ENCODE measurements at places on chromosomes 2 and 18. TPM values are rescaled to one million over a fixed set of nuclear protein-coding genes. Genes with fewer than 3 reads are reported as not detected.

DNA sequence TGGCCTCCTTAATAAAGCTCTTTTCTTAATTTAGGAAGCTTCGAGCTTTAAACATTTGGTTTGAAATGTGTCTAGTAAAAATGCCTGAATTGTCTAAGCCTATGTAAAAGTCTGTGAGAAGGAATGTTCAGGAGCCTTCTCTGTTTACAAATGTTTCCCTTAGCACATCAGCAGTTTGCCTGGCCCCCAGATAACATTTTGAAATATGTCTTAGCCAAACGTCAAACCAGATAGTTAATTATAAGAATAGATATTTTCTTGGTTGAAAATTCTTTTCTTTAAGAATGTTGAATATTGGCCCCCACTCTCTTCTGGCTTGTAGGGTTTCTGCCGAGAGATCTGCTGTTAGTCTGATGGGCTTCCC is 498.6 kb downstream of the CCDC85A start:
- H3K27me3 ChIP-seq, result no peaks in the 10 kb centered on the region
- H3K4me3 ChIP-seq, result no peak overlapping the region
- H3K27ac ChIP-seq, result no peak overlapping the region
- H3K4me1 ChIP-seq, result no peaks in the 10 kb centered on the region
- H3K36me3 ChIP-seq, result no peaks in the 10 kb centered on the region

The GKN1 gene
- not detected for total RNA-seq

The IL1F10 gene
- not detected for total RNA-seq

The C2orf15 gene
- total RNA-seq, result 3.6 TPM

GRCh38 chr2:174121175-174121574 is 127.2 kb downstream of the OLA1 start:
- H3K36me3 ChIP-seq, result no peaks in the 10 kb centered on the region
- H3K4me1 ChIP-seq, result no peaks in the 10 kb centered on the region
- H3K27ac ChIP-seq, result no peak overlapping the region
- no peaks in the 10 kb centered on the region for H3K27me3 ChIP-seq

The ZNG1B gene
- total RNA-seq, result 37.1 TPM

- H3K27me3 ChIP-seq, result no peaks in the 10 kb centered on the region
- H3K36me3 ChIP-seq, result no peaks in the 10 kb centered on the region
- H3K4me3 ChIP-seq, result no peak overlapping the region
- H3K27ac ChIP-seq, result peak overlapping the region; percentile 78
These were observed 56.1 kb downstream of the ASAP2 start for GRCh38 chr2:9262671-9263171.

DNA sequence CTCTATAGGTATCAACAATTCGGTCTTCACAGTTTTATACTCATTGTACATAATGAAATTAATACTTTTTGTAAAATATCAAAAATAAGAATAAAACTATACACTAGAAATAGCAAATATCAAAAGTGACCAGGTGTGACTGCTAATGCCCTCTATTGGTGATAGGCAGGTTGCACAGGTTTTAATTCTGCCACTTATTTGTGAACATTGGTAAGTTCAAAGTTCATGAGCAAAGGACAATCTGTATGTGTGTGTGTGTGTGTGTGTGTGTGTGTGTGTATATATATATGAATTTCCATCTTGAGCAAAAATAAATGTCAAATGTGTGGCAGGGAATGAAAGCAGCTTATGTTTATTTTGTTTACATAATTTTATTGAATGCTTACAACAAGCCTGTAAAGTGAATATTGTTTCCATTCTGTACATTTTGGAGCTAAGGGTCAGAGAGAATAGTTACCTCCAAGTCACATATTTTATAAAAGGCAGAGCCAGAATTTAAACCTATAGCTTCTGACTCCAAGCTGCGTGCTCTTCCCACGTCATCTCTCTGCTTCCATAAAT is 537.4 kb downstream of the CPS1 start:
- no peaks in the 10 kb centered on the region for H3K27me3 ChIP-seq
- H3K27ac ChIP-seq, result no peak overlapping the region
- DNase-seq, result no peak
- H3K4me3 ChIP-seq, result no peak overlapping the region

The SP140 gene
- 5.5 TPM for total RNA-seq

The IGFBP5 gene
- total RNA-seq, result 139 TPM

The ATP8B1 gene
- 26.6 TPM for total RNA-seq

- H3K36me3 ChIP-seq, result no peaks in the 10 kb centered on the region
- no peaks in the 10 kb centered on the region for H3K27me3 ChIP-seq
- H3K27ac ChIP-seq, result no peak overlapping the region
- H3K4me1 ChIP-seq, result no peaks in the 10 kb centered on the region
- DNase-seq, result no peak
- H3K4me3 ChIP-seq, result no peak overlapping the region
These were observed 32.6 kb downstream of the VIT start for GRCh38 chr2:36729067-36729466.

DNA sequence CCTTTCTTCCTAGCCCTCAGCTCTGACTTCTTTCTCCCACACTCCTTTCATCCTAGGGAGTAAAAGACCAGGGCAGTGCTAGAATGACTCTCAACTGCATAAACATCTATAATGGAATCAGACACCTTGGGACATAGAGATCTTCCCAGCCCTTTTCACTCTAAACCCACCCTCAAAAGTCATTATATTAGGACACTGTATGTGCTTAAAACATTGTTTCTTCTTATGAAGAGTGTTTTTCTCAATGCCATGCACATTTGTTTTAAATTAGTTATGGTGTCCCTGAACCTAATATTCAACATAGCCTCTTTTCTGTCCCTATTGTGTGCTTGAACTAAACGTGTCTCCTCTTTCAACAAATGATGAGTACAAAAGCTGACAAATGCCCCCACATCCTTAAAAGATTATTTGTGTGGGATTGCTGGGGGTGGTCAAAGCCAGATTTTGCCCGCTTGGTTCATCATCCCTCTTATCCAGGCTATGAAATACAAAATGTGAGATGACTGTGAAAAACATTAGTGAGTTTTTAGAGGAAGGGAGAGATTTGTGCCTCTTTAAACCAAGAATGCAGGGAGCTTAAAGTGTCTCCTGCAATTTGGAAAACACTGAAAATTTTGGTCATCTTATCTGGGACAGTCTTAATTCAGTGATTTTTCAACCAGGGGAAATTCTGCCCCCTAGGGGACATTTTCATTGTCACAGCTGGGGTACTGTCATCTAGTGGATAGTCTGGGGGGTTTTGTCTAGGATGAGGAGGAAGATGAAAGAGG is 29.0 kb downstream of the SERPINB5 start:
- no peak overlapping the region for H3K4me3 ChIP-seq
- no peak for DNase-seq
- no peaks in the 10 kb centered on the region for H3K36me3 ChIP-seq
- no peaks in the 10 kb centered on the region for H3K27me3 ChIP-seq
- no peaks in the 10 kb centered on the region for H3K4me1 ChIP-seq

- no peaks in the 10 kb centered on the region for H3K27me3 ChIP-seq
- no peaks in the 10 kb centered on the region for H3K36me3 ChIP-seq
- no peak overlapping the region for H3K4me3 ChIP-seq
- H3K27ac ChIP-seq, result no peak overlapping the region
These were observed 140.9 kb upstream of the GPC1 start for GRCh38 chr2:240294514-240294913.

The POTEI gene
- 4.0 TPM for total RNA-seq

DNA sequence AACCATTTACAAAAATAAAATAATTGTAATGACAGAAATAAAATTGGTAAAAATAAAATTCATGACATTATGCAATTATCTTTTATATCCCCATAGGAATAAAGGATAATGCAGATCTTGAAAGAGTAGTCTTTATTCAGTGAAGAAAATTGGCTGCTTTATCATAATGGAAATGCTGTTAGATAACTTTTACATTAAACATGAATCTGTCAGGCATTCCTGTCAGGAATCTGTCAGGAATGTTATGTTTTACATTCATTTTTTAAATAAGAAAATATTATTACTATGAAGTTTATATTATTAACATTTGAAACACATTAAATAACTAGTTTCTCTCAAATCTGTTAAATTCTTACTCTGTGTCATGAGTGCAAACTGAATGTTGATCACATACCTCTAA is 1024.7 kb upstream of the TMEFF2 start:
- no peaks in the 10 kb centered on the region for H3K4me1 ChIP-seq
- no peaks in the 10 kb centered on the region for H3K36me3 ChIP-seq
- no peak overlapping the region for H3K4me3 ChIP-seq
- DNase-seq, result no peak
- H3K27me3 ChIP-seq, result no peaks in the 10 kb centered on the region

The MDH1B gene
- 10.9 TPM for total RNA-seq

The DLX1 gene
- total RNA-seq, result not detected

The CDH7 gene
- total RNA-seq, result 0.40 TPM

DNA sequence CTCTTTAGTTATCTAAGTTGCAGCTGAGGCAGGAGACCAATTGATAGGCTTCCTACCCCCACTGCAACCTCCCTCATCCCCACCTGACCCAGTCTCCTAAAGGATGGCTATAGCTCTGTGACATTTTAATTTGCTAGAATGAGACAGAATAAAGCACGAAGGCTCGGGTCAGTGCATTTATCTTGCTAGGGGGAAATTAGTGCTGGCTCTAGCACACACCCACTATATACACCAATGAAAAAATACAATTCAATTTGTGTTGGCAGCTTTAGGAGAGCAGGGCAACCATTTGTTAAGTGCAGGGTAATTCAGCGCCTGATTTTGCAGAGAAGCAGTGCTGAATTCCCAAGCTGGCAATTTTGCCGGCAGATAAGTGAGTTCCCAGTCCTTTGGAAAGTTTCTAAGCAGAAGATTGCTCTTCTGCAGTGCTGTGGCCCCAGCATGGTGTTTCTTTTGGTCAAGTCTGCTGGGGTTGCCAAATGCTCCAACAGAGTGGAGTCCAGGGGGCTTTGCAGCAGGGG is 346.0 kb downstream of the ALK start:
- no peaks in the 10 kb centered on the region for H3K27me3 ChIP-seq
- H3K4me1 ChIP-seq, result no peaks in the 10 kb centered on the region
- H3K27ac ChIP-seq, result no peak overlapping the region
- H3K36me3 ChIP-seq, result no peaks in the 10 kb centered on the region

GRCh38 chr2:64622443-64623241 is 31.1 kb downstream of the SERTAD2 start:
- H3K27ac ChIP-seq, result no peak overlapping the region
- no peaks in the 10 kb centered on the region for H3K27me3 ChIP-seq
- peaks cover 10% of the 10 kb centered on the region for H3K4me1 ChIP-seq
- no peak overlapping the region for H3K4me3 ChIP-seq

DNA sequence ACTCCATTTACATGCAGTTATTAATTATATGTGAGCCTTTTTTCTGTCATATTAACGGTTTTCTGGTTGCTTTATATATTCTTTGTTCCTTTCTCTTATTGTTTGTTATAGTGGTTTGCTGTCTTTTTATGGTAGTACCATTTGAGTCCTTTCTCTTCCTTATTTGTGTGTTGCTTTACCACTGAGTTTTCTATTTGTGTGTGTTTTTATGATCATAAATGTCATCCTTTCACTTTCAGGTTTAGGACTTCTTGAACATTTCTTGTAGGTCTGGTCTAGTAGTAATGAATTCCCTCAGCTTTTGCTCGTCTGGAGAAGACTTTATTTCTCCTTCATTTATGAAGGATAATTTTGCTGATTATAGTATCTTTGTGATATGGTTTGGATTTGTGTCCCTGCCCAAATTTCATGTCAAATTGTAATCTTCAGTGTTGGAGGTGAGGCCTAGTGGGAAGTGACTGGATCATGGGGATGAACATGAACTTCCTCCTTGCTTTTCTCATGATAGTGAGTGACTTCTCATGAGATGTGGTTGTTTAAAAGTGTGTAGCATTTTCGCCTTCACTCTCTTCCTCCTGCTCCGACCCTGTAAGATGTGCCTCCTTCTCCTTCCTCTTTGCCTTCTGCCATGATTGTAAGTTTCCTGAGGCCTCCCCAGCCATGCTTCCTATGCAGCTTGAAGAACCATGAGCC is 11.5 kb downstream of the GCC2 start:
- peaks cover 54% of the 10 kb centered on the region for H3K36me3 ChIP-seq
- H3K4me3 ChIP-seq, result no peak overlapping the region
- no peak for DNase-seq

DNA sequence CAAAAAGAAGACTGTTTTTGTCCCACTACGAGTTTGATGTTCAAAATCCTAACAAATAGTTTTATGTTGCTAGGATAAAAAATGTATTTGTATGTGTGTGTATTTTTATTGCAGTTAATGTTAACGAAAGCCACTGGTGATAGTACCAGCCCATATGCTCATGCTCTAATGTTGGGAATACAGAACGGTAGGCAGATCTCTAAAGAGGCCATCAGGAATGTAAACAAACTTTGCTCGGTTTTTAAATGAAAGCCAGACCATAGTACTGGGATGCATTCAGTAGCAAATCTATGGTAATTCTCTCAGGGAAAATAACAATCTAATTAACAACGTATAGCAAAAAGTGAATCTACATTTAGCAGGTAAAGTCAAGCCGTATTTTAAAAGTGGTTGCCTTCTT is 208.1 kb downstream of the NEDD4L start:
- H3K4me3 ChIP-seq, result no peak overlapping the region
- peaks cover 24% of the 10 kb centered on the region for H3K4me1 ChIP-seq
- H3K27me3 ChIP-seq, result no peaks in the 10 kb centered on the region
- DNase-seq, result no peak
- no peaks in the 10 kb centered on the region for H3K36me3 ChIP-seq

DNA sequence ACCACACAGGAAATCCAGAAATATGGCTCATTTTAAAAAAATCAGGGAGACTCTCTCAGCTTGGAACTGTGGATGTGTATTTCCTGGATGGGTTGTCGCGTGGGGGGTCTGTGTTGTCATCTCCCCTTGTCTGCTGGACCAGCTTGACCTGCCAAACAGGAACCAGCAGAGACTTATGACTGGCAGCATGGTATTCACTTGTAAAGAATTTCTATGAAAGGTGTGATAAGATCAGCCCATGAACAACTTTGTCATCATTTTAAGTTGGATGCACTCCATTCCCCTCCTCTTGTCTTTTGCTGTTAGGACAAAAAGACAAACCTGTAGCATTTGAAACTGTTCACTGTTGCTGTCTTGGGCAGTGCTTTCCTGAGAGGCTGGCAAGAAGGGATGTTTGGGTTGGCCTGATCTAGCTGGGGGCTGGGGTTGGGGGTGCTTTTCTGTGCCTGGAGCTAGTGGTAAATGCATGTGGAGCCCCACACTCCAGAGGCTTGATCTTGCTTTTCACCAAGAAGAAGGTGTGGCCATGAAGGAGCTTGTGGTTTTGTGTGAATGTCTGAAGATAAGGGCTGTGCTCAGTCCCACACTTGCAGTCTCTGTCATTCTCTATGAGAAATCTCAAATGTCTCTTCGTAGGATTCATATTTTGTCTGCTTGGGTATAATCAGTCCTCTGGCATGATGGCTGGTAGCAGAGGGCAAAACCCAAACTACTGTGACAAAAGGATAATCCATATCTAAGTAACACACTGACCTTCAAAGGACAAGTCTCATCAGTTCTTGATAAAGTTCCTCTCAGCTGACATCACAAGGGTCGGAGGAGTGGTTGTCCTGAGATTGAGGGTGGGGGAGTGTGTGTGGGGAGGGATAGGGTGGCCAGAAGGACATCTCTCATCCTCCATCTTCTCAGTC is 39.0 kb downstream of the RALB start:
- H3K4me3 ChIP-seq, result no peak overlapping the region
- no peaks in the 10 kb centered on the region for H3K27me3 ChIP-seq
- peaks cover 18% of the 10 kb centered on the region for H3K36me3 ChIP-seq
- peak overlapping the region; percentile 45 for H3K27ac ChIP-seq
- H3K4me1 ChIP-seq, result peaks cover 42% of the 10 kb centered on the region
